NCI-H774 (cell line): ENCODE measurements at places on chromosomes 2 and 18.

DNA sequence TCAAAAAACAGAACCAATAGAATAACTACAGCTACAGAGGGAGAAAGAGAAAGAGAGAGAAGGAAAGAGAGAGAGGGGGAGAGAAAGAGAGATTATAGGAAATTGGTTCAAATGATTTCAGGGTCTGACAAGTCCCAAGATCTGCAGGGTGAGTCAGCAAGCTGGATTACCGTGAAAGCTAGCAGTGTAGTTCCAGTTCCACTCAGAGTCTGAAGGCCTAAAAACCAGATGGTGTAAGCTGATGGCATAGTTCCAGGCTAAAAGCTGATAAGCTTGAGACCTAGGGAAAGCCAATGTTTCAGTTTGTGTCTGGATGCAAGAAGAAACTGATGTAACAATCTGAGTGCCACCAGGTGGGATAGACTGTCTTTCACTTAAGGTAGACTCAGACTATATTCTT, 397.7 kb downstream of the TRIB2 start:
- no peak for DNase-seq

DNA sequence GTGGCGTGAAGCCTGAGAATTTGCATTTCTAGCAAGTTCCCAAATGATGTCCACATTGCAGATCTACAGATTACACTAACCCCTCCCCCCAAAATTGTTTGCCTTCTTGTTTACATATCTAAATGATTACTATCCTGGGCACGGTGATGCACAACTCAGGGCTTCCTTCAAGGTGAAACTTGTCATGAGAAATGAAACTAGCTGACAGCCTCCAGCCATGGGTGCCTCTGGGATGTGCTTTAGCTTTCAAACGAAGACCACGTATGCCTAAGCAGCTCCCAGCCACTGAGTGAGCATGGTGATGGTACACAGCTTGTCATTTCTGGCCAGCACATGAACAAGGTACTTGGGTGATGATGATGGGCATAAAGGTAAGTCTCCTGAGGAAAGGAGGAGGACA, 464.8 kb upstream of the DDX18 start:
- DNase-seq: no peak

GRCh38 chr18:29373000-29373399, 1196.1 kb upstream of the CDH2 start:
- DNase-seq: no peak

GRCh38 chr2:88868861-88869260, 177.4 kb downstream of the RPIA start:
- no peak for DNase-seq

GRCh38 chr2:9335322-9335832, 88.0 kb downstream of the ITGB1BP1 start:
- DNase-seq: no peak

- no peak for DNase-seq
Observed at GRCh38 chr2:39902103-39902502, 123.0 kb upstream of the THUMPD2 start.

GRCh38 chr18:63523660-63524059, 18.5 kb upstream of the SERPINB12 start:
- DNase-seq: no peak

- DNase-seq: no peak
Observed at GRCh38 chr18:9552191-9552590, 62.2 kb downstream of the PPP4R1 start.
